Stimulated activated CD4-positive, alpha-beta T cell treated with anti-CD3 and anti-CD28 coated beads, TNF-alpha, amount 100 ng/mL, for 1 hour (primary cell): ENCODE measurements at places on chromosomes 6 and 20.

DNA sequence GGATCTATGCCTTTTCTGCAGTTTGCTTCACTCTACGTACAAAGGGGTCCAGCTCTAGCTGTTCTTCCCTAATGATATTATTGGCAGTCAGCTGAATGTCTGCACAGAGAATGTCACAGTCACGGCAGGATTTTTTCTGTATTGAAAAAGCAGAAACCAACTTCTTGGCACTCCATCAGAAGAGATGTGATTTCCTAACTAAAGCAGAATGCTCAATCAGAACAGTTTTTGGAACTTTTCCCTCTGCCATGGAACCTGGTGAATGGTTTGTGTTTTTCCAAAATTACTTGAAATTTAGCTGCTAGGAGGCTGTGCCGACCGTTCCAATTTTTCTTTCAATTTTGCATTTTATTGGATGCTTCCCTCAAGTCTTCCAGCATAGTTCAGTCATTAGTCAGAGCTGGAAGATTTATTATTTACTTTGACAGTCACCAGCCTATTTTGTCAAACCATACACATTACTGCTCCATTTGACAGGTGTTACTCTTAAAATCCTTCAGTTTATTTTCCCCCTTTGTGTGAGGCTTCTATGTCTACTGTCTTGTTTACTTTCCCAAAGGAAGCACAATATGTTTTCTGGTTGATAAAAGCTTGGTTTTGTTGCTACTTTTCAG, 259.6 kb upstream of the EPHA7 start:
- no peak for DNase-seq

DNA sequence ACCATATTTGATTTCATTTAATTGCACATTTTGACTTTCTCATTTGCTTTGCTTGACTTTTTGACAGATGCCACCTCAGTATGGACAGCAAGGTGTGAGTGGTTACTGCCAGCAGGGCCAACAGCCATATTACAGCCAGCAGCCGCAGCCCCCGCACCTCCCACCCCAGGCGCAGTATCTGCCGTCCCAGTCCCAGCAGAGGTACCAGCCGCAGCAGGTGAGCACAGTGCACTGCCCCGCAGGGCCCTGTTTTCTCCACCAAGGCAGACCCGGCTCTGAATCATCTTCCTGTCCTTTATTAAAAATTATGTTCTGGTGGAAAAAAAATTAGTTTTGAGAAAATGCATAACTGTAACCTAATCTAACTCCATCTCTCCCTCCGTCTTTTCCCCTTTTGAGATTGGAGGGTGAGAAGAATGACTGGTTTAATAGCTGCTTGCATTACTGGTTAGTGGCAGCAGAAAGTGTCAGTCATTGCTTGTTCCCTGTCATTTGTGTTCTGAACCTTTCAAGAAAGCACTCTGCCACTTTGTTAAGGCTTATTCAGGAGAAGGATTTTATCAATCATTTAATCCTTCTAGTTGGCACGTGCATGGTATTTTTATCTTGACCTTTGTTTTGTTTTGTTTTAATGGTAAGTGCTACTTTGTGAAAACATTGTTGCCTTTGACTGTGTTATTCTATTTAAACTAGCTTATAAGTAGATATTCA, 124.3 kb downstream of the ARID1B start:
- no peak for DNase-seq

DNA sequence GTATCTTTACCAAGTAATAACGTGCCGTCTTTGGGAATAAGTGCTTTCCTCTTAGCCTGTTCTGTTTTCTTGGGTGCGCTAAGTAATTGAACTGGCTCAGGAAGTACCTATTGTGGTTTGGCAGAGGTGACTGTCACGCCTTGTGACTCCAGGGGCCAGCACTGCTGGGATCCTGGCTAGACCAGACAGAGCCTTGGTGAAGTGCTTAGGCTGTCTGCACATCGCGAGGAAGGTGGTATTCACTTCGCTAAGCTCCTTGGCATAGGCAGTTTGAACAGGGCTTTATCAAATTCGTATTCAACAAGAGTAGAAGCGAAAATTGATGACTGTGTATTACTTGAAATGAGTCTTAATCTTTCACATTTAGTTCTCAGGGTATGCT, 17.6 kb downstream of the PRDM1 start:
- DNase-seq, result no peak

DNA sequence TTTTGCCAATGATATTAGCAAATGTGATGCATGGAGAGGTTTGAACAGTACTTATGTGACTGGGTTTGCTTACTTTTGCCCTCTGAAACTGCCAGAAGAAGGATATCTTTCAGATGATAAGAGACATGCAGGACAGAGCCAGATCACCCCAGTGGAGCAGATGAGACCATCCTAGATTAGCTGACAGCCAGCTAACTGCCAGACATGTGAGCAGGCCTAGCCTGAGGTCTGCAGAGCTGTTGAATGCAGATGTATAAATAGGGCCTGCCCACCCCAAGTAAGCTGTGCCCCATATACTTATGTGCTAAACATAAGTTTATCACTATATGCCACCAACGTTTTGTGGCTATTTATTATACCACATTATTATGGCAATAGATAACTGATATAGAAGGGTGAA, 5.9 kb downstream of the ZSCAN31 start:
- DNase-seq, result no peak

GRCh38 chr20:9838378-9839295, at the start of gene PAK5:
PAK5 (minus strand) TSS chr20:9839076; CDS start chr20:9644328, 194,748 bp downstream.
- no peak for DNase-seq

- no peak for DNase-seq
Observed at GRCh38 chr6:41693281-41694240, 41.8 kb downstream of the TFEB start.

DNA sequence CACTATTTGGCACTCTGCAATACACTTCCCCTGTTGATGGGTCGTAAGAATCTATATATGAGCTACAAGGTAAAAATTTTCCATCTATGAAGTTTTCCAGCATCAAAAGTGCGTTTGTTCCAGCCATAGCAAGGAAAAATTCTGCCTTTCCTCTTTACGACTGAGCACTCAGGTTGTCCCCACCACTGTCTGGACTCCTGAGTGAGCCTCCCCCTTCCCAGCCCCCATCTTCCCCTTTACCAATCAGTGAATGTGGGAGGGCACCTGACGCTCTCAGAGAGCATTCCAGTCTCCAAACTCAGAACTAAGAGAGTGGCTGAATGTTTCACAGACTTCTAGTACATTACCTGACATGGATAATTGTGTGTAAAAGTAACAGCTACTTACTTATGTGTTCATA, at the start of gene ALDH8A1:
Gene ALDH8A1 (minus strand): TSS at position 175 of the 400 bp plus-strand sequence. CDS start 48 bp downstream, at position 127.
- DNase-seq, result no peak

- DNase-seq, result no peak
Observed at GRCh38 chr6:7142918-7143475, 35.2 kb downstream of the RREB1 start.

DNA sequence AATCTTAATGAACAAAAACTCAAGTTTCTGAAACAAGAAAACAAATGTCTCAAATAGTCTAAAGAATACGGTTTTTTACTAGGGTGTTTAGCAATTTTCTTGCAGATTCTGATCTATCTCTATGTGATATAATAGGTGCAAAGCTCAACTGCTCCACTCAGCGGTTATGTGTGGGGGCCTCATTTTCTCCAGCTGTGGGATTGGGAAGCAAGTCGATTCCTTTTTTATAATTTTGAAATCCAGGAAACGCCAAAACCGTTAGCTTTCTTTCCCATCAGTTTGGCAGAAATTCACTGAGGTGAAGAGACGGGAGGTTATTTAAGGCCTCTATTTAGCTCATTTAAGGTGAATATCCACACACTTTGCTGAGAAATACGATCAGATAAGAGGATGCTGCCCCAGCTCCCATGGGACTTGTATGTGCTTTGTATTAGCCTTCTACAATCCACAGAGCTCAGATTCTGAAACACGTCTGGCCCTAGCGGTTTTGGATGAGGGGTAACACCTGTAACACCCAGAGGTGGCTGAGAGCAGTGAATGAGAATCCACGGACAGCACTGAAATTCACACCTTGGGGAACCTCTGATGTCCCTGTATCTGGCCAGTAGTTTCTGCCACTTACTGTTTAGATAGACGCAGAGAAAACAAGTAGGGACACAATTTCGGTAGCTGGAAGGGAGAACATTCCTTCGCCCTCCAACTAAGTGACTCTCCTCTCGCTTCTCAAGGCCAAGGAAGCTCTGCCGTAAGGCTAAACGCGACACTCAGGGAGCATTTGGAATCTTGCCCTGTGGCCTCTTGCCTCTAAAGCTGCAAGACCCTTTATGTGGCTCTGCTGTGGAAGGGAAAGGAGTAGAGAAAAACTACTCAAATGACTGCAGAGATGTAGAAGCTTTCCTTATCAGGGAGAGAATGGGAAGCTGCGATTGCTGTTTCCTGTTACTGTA, 6.5 kb upstream of the BCAS4 start:
- no peak for DNase-seq

DNA sequence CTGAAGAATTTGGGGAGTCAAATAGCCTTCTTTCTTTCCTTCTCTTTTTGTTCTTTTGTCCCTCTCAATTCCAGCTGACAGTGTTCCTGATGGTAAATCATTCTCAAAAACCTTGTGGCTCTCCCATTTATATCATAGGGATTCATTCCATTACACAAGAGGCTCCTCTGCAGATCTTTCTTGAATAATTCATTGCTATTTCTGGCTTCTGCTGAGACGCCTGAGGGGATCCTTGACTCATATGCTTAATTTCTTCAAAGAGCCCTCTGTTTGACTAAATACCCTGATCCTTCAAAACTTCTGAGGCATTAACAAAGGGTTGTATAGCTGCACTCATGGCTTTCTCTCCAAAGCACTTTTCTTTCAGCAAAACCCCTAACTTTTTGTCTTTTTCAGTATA, 289.3 kb downstream of the FARS2 start:
- no peak for DNase-seq

- DNase-seq, result no peak
Observed at GRCh38 chr6:104788400-104788799, 71.3 kb downstream of the HACE1 start.

- no peak for DNase-seq
Observed at GRCh38 chr20:35002426-35003210, 47.0 kb downstream of the MYH7B start.

GRCh38 chr20:30593572-30593971, 663.9 kb upstream of the DEFB115 start:
- no peak for DNase-seq

- DNase-seq, result no peak
Observed at GRCh38 chr20:42074944-42075343, 456.8 kb upstream of the CHD6 start.

DNA sequence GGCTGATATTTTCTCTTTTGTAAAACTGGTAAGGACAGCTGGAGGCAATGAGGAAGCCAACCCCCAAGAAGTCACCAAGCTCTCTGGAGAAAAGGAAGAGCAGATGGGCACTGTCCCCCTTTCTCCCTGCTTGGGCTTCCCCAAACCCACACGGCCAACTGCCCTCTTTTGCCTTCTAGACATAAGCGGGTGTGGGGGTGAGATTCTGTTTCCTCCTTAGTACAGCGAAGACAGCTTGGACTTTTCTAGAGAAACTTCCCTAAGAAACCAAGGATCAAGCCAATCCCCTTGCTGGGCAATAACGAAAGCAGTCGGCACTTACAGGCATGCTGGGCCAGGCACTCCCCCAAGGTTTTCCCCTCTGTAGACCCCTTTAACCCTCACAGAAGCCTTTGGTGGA, 110.3 kb downstream of the CDC5L start:
- no peak for DNase-seq

DNA sequence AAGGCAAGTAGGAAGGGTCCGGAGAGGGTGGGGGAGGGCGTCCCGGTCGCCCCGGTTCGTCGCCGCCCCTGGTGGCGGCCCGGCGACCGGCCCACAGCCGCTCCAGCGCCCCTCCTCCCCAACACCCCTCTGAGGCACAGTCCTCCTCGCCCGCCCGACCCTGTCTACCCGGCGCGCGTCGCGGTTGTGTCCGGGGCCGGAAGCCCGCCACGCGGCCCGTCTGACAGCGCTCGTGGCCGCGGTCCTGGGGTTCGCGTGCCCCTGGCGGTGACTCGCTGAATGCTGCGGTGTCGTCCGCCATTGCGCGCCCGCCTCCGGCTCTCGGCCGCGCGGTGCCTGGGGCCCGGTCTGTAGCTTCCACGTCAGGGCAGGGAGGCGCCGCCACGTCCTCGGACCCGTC, 335.3 kb upstream of the DEFB115 start:
- no peak for DNase-seq

GRCh38 chr6:15336900-15337560, 91.2 kb downstream of the JARID2 start:
- DNase-seq, result no peak

GRCh38 chr20:47762699-47763268, 22.5 kb downstream of the SULF2 start:
- no peak for DNase-seq

- no peak for DNase-seq
Observed at GRCh38 chr6:112037783-112038216, 16.1 kb upstream of the CCN6 start.

DNA sequence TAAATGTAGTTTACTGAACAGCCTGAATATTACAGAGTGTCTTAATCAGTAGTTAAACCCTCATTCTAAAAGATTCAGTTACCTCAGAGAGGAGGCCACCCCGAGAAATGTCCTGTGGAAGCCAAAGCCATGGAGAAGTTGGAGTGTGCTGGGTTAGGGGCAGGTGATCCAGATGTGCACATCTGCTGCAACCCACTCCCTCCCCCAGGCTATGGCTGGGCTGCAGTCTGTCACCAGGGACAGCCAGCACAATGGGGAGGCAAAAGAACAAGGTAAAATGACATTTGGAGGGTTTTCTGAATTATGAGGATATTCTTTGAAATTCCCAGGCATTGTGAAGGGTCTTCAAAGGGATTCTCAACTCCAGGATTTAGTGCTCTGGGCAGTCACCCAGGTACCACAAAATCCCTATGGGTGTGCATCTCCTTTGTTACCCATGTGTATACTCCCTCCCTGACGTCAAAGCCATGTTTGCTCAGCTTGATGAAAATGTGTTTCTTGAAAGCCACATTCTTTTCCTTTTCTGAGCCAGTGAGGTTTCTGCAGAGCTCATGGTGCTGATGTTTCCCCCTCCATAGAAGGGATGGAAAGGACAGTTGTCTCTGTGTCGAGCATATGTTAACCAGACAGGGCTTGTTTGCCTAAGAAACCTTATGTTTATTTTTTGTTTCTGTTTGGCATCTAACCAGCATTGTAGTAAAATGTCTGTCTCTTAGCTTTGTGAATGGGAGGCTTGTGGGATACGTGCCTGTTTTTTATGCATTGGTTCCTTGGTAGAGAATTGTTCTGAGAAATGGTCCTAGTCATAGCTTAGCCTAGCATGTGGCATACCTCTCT, 212.3 kb upstream of the TBX18 start:
- DNase-seq, result no peak

- no peak for DNase-seq
Observed at GRCh38 chr6:123668965-123669591, 32.3 kb upstream of the TRDN start.

- peak; percentile 44 for DNase-seq
Observed at GRCh38 chr6:27893836-27894807, 18.1 kb downstream of the OR2B2 start.
